GM04504 (cell line): ENCODE measurements at places on chromosomes 3 and 15.

DNA sequence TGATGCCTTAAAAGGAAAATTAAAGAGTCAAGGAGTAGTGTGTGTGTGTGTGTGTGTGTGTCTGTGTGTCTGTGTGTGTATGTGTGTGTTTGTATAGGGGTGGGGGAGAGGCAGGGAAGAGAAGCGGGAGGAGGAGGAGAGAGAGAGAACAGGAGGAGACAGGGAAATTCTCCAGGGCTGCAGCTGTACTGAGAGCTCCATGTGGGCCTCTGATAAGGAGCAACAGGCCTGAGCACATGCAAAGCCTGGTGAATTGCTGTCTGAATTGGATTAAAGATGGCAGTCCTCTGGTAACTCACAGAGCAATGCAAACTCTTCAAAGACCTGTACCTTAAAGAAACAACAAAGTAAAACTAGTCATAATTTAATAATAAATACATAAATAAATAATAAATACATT, 70.6 kb downstream of the SEMA6D start:
- DNase-seq, result no peak

GRCh38 chr3:83877910-83878309, 1080.9 kb upstream of the CADM2 start:
- DNase-seq, result no peak

- no peak for DNase-seq
Observed at GRCh38 chr15:28022181-28022580, 76.9 kb downstream of the OCA2 start.

- peak; percentile 51 for DNase-seq
Observed at GRCh38 chr15:64046421-64047153, at the start of gene DAPK2. Gene DAPK2, minus strand, starts transcription at chr15:64046485. Its CDS starts 6,224 bp downstream, at chr15:64040261.

GRCh38 chr3:168405288-168405687, 309.6 kb upstream of the GOLIM4 start:
- DNase-seq, result no peak

DNA sequence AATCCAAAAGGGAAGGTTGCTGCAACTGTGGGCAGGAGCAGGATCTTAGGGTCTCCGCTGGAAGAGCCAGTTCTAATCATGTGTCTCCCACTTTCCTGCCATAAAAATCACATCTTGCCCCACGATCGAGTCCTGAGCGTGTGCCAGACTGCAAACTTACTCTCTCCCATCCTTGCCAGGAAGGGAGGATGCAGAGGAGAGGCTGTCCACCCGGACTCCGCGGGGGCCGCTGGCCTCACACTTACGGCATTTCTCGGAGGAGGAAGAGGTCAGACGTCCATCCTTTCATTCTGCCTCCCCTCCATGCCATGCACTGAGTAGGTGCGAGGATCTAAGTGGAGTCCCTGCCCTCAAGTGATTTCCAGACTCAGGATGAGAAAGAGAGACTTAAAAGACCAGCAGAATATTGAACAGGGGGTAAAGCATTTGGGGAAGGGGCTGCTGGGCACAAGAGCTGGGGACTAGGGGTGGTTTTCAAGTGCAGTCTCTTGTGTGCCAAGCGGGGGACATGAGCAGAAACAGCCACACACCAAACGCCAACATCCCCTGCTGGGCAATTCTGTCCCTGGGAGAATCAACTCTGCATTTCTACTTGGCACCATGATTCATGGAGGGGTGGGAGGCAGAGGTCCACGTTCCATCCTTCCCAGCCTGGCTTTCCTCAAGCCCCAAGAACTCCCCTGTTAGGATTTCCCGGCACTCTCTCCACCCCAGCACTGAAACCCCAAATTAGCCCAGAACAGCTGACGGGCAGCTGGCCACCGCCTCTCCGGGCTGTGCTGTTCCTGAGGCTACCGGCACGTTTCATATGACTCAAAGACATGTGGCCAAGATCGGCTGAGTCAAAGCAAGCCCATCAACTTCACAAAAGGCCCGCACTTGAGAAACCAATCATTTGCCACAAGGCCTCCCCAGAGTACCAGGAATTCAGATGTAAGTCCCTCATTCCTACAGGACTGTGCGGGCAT, 11.6 kb downstream of the OXTR start:
- peak; percentile 83 for DNase-seq

DNA sequence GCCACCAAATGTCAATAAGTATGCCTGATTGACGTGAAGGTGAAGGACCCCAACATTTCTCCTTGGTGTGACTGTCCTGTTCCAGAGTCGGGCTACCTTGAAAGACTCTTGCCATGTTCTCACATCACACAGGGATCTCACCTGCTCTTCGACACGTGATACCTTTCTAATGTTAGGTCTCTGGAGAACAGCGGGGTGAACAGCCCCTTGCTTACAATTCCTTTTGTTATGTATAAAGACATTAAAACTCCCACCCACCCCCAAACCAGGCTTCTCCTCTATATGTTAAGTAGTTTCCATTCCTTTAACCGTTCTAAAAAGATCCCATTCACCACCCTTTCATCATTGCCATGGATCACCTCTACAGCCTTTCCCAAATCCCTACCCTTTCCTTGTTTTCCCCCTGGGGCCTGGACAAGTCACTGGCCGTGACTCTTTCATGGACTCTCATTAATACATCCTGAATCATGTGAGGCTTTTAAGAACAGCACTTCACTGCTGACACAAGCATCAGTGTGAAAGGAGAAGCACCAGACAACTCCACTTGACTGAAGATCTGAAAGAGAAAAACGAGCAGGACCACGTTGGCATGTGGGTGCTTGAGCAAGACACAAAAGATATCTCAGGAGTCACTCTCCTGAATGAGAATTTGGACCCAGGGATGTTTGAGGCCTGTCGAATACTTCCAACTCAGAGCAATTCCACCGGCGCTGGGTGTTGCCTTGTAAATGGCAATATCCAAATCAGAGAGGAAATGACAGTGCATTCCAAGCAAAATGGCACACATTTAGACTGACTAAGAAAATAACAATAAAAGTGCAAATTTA, 115.0 kb downstream of the FOXP1 start:
- DNase-seq, result no peak

- DNase-seq, result no peak
Observed at GRCh38 chr3:69766638-69767037, 27.4 kb downstream of the MITF start.
